ENCODE measurements at places on chromosomes 12 and 14.

DNA sequence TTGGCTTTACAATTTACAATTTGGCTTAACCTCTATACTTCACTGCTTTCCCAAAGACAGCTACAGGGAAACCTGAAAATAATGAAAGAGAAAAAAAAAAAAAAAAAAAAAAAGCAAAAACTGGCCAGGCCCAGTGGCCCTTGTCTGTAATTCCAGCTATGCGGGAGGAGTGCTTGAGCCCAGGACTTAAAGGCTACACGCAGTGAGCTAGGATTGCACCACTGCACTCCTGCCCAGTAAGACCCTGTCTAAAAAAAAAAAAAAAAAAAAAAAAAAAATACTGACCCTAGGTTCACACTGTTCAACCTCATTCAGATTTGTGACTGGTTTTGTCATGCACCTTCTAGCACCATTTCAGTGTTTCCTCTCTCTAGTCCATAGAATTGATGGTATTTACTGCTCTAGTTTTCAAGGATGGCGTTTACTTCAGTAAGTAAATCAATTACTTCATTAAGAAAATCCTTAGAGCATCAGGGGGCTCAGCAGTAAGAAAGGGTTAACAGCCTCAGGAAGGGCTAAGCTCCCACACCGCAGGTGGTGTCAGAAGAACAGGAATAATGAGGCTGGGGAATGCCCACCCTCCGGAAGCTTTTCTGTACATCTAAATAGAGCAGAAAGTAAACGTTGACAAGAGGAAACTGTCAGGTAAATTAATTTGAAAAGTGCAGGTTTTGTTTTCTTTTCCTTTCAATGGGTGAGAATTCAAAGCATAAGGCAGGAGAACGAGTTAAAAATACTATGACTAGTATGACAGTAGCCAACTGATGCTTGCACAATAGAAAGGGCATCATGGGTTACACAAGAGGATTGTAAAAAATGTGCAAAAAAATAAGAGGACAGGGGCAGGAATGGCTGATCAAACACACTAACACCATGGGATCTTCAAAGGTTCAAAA, 115.0 kb upstream of the MDM1 start:
- no peak for DNase-seq

DNA sequence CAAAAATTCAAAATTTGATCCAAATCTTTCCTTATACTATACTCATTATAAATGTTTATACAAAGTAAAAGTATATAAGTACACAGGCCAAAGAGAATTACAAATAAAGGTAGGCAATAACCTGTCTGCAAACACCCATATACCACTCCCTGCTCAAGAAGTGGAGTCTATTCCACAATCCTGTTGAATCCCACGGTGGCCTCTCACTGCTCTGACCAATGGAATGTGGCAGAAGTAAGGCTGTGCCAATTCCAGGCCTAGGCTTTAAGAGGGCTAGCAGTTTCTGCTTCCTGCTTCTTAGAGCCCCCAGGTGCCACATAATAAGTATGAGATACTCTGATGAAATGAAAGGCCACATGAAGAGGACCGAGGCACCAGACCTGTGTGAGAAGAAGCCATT, 79.8 kb upstream of the CFL2 start:
- no peak for DNase-seq

DNA sequence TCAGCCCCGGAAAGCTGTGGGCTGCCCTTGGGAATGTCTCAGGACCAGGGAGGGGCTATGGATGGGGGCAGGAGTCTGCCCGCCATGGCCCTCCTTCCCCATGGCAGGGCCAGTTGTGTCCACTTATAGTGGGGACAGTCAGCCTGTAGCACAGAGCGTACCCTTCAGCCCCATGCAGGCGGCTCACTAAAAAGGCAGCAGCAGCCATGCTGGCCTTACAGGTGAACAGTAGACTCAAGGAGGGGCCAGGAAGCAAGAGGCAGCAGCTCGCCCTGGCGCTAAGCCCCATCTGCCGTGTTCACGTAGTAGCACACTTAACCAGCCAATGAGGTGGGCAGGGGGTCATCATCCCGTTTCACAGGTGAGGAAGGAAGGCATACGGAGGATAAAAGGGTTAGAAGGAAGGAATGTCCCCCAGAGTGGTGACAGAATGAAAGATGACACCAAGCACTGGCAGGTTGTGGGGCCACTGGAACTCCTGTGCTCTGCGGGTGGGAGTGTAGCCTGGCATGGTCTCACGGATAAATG, 52.7 kb downstream of the FAM222A start:
- no peak for DNase-seq

DNA sequence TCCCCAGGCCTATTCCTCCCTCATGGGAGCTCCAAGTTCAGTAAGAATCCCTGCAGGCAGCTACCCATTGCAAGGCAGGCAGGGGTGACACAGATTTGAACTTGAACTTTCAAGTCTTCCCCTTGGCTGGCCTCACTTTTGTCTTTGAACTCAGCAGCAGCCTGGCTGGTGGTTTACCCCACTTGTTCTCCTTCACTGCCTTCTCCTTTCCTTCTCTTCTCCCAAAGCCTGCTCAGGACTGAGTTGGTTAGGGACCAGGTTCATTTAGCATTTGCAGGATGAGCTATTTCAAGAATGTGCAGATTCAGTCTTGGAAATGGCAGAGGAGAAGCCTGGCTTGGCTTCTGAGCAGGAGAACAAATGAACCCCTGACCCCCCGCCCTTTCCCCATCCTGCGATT, 67.7 kb upstream of the TBX3 start:
- no peak for DNase-seq

DNA sequence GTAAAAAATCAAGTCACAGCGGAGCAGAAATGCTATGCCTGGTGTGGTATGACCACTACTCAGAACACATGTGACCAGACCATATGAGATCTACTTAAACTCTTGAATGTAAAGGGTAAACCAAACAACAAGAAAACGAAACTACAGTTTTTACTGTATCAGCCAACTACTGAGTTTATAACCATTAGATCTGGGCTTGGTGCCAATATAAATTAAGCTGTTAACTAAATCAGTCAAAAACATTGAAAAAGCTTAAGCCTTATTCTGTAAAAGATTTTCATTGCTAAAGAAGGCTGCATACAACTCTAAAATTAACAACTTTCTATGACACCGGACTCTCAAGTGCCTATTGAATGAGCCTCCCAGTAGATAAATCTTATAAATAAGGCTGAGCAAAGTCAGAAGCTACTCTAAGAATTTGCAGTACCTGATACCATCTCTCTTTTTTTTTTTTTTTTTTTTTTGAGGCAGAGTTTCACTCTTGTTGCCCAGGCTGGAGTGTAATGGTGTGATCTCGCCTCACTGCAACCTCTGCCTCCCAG, 35.4 kb downstream of the SPTLC2 start:
- no peak for DNase-seq

- no peak for DNase-seq
Measured at GRCh38 chr12:74790931-74791330, 253.3 kb downstream of the ATXN7L3B start.

Measured in urothelium cell line (cell line).